ENCODE measurements at places on chromosomes 3 and 15.

DNA sequence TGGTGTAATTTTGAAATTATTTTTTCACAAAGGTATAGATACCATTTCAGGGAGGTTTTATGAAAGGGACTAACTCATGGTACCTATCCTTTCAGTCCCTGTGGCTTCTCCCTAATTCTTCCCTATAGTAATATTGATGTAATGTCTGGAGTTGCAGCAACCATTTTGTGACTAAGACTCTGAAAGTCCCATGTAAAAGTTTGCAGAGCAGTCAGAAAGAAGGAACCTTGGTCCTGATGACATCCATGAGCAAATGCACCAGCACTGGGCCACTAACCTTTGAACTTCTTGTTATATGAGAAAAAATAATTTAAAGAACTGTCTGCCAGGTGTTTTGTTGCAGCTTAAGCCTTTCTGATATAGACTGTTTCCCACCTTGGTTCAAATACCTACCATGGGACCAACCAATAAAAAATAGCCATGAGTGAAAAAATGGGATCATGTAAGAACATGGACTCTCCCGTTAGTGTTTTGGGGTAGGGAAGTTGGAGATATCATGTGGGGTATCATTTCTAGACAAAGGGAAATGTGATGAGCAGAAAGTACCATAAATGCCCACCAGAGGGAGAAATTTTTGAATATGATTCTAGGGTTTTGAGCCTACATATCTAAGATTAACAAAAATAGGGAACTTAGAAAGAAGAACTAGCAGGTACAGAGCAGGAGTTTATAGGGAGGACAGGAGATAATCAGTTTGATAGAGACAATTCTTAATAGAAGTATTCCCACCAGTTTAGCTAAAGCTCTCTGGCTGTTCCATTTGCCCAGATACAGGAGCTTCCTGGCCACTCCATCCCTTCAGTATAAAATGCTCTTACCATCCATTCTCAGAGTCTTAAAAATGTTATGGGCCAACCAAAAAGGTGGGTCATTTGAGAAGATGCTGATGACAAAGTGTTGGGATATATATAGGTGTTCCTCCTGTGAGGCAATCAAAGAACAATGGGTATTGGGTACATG lies 3.4 kb upstream of the CPOX start:
- DNase-seq = no peak

DNA sequence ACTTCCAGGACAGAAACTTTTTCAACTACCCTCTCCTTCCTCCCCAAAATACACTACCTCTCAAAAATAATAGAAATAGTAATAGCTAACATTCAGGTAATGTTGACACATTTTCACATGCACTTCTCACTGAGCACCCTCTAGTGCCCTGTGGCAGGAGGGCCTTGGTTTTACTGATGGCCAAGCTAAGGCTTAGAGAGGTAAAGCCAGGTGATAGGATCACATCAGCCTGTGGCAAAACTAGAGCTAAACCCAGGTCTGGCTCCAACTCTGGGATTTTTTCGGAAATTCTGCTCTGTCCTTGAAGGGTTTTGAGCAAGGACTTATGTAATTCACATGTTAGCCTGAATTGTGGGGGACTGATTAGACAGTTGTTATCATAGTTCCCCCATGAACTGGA lies 922 bp upstream of the TAMM41 start:
- DNase-seq = no peak

DNA sequence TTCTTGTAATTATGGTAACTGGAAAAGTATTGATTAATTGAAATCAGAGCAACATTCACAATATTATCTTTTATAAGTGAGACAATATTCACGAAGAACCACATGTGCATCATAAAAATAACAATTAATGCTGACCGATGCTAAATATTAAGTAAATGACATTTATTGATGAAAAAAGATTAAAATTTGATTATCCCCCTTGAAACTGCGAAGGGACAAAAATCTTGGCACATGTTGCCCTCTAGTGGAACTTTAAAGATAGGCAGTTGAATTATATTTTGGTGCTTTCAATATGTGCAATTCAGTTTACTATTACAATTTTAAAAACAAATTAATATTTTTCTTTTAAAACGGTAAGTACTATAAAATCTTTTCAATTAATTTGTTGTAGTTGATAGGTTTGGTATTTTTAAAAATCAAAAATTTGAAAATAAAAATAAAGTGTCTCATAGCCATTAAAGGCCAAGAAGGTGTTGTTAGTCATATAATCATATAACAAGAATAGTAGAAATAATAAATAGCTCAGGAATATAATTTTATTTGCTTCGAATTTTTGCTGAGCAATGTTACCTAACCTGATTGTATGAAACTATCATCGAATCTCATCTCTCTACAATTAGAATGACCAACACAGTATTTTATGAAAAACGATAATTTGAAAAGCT lies 270.2 kb downstream of the ROBO1 start:
- DNase-seq = no peak

DNA sequence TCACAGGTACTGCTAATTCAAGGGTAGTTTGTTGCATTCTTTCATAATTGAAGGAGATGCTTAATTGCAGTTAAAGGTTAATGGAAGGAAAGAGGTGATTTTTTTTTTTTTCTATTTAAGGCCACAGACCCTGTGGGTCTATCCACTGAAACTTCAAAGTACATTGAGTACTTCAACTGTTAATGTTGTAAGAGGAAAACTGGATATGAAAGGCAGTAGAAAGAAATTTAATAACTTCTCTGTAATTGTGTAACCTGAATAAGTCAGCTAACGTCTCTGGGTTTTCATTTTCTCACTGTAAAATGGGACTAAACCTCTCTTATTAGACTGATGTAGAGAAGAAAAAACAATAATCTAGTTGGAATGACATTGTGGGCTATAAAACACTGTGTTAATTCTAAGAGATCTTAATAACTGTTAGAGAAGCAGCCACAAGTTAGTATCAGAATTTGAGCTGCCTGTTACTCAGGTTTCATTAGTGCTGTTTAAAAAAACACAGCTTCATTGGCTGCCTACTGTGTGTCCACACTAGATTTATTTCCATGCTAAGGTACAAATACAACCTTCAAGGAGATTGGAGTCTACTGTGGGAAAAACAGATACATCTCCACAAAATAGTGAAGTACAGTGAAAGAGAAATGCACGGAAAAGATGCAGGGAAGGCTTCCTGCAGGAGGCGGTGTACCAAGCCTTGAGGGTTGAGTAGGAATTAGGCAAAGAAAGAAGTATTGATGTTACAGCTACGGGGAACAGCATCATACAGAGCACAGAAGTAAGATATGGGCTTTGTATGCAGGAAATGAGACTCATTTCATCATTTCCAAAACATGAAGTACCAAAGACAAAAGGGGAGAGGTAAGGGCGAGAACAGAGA lies 483.6 kb downstream of the TAFA4 start:
- DNase-seq = no peak

GRCh38 chr3:148906667-148907066 lies 41.6 kb downstream of the CPA3 start:
- no peak for DNase-seq

DNA sequence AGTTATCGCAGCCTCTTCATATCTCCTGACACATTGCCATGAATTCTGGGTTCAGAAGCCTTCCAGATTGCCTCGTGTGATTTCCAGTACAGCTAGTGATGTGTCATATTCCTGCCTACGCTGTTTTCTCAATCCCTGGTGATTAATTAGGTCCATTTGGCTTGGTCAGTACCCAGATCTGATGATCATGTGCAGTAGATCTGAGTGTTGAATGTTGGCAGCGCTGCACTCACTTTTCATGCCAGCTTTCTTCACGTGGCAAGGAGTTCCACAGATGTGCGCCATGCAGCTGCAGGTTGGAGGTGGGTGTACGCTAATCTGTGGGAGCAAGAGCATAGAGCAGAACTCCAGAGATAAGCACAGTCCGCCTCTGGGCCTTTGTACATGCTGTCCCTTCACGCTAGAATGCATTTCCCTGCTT lies 86.9 kb upstream of the COL6A5 start:
- no peak for DNase-seq

- DNase-seq = no peak
Measured at GRCh38 chr15:44102675-44103254, 92.3 kb downstream of the FRMD5 start.

GRCh38 chr3:42190701-42191442 lies 75.1 kb downstream of the CCK start:
- DNase-seq = peak; percentile 12

DNA sequence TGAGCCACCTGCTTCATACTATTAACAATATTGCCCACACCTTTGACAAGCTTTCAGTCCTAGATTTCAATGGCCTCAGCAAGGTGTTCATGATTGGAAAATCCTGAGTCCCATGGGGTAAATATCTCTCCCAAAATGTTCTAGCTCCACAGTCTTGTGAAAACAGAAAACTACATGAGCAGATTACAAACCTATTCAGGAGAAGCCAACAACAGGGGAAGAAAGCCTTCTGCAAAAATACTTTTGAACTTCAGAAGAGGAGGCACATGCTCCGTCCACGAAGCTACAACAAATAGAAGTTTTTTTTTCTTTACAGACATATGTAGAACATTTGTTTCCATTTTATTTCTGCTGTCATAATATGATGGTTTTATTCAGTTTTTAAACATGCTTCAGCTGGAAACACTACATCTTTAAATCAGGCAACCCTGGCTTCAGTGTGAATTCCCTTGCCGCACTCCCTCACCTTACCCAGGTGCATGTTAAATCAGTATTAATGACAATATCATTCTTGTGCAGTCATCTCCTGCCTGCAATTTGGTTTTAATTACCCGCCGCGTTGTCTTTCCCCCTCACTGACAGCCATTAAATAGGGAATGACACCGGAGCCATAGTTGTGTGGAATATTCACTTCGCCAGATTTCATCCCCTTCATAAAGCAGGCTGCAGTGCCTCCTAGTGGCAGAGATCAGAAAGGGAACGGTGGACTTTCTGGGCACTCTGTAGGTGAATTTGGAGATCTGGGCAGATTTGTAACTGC lies 725.5 kb upstream of the ARRDC4 start:
- no peak for DNase-seq

DNA sequence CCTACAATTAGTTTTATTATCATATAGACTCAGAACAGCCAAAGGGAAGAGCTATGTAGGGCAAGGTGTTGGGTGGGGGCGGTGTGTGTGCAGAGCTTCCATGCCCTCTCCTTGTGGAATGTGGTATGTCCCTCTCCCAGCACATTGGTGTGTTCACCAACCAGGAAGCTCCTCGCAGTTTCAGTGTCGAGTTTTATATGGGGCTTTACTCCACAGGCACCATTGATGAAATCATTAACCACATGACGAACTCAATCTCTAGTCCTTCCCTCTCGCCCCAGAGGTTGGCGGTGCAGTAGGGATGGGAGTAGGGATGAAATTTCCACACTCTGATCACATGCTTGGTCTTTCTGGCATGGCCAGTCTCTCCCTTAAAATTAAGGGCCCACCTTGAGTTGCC lies 13.6 kb upstream of the SRP14 start:
- DNase-seq = no peak

Data from stimulated activated CD8-positive, alpha-beta memory T cell treated with anti-CD3 and anti-CD28 coated beads, Interleukin-15, amount 100 ng/mL, for 48 hours (primary cell).